ENCODE measurements at places on chromosomes 2 and 18. TPM values are rescaled to one million over a fixed set of nuclear protein-coding genes. Genes with fewer than 3 reads are reported as not detected.

The RAD51AP2 gene
- polyA plus RNA-seq = 0.17 TPM

DNA sequence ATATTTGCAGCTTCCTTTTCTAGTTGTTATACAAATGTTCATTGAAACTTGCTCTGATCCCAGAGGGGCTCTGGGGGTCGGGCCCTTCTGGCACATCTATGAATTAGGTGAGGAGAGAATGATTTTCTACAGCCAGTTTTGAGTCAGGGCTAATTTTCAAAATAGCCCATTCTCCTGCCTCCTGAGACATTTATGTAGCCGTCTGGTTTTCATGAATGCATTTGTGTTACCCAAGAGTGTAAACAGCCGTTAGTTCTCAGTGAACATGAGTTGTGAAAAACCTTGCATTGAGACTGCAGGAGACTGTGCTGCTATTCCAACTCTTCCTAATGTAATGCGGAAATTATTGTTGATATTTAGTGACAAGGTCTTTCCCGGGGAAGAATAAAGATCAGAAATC lies 122.5 kb downstream of the ICOS start:
- no peak for DNase-seq

DNA sequence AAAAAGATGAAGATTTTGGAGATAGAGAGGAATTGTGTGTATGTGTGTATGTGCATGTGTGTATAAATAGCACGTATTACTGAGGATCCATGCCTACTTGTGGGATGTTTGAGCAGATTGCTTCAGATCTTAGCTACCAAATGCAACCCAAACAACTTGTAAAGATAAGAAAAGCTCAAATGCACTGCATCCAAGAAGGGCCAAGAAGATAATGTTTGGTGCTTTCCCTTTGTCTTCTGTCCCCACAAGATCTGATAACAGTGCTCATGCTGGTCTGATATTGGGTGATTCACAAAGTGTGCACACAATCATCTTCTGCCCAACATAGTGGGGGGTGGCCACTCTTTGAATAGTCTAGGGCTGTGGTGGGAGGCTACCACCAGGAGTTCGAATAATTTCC lies 284.8 kb upstream of the CYRIA start:
- no peak for DNase-seq

The ITGA4 gene
- 18.4 TPM for polyA plus RNA-seq

DNA sequence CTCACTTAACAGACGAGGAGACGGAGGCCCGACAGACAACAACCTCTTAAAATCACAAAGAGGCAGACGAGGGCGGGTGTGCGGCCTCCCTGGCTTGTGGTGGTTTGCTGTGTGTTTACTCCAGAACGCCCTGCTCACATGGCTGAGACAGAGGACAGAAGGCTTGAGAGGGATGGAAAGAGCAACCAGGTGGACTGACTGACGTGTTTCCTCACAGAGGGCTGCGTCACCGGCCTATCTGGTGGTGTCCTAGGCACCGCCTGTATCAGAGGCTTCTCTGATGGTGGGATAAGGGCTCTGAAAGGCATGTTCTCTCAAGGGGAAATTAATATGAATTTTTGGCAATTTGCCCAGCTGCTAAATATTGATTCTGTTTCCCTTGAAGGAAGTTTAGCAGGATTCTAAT lies 47.0 kb upstream of the RALBP1 start:
- no peak for DNase-seq

- DNase-seq = no peak
Measured at GRCh38 chr2:222239091-222239490, 59.7 kb downstream of the PAX3 start.

- DNase-seq = no peak
Measured at GRCh38 chr2:197677483-197677882, 2.1 kb upstream of the RFTN2 start.

- DNase-seq = no peak
Measured at GRCh38 chr2:108911807-108912628, 77.0 kb downstream of the EDAR start.

The GAREM2 gene
- 6.3 TPM for polyA plus RNA-seq

DNA sequence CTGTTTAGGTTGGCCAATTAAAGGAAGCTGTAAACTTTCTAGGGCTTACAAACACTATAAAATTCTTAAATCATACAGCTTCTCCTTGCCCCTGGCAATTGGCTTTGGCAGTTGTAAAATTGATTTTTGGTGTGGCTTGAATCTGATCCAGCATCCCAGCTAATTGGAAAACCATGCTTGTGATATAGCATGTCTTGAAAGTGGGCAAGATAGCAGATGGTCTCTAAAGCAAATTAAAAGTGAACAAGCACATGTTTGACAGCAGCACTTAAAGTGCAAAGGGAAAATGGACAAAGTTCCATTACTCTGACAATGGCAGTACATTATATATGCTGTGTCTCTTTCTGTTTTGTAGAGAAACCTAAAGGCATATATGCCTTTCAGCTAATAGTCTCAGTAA lies 302.9 kb upstream of the NXPH2 start:
- no peak for DNase-seq

DNA sequence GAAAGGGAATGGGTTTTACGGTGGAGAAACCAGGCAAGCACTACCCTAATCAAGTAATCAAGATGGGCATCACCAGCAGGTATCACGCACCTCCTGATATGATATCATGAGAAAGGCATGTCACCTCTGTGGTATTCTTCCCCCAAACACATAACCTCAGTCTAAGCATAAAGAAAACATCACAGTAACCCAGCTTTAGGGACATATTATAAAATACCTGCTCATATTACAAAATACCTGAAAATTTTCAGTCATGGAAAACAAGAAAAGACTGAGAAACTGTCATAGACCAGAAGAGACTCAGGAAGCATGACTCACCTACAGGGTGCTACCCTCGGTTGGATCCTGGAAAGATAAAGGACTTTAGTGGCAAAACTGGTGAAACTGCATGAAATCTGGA lies 30.5 kb downstream of the GCKR start:
- no peak for DNase-seq

DNA sequence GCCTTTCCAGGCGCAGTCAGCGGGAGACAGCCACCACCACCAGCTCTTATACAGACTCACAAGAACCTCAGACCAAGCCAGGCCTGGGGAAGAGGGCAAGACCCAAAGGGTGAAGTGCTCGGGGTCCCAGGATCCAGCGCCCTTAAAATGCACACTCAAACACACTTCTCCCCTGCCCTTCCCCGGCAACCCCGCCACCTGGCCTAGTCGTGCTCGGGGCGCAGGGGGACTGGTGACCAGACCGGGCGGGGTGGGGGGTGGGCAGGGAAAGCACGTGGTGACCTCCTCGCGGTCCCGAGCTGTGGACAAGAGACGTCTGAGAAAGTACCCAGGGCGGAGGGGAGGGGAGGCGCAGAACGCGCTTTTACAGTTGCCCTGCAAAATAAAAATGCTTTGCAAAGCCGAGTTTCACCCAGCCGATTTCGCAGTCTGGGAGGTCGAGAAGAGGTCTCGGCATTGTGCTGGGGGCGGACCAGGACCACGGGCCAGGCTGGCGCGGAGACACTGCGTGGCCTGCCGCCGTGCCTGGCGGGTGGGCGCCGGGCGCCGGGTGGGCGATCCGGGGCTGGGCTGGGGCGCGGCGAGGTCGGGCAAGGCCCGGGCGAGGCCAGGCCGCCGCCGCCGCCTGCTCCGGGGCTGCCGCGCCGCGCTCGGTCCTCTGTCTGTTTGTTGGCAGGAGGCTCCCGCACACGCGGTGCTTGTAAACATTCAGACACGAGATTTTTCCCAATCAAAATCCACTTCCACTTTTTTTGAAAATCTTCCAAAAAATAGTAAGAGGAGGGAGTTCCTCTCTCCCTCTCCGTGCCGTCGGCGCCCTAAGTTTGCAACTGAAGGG lies 2.0 kb downstream of the BCL11A start:
- no peak for DNase-seq

DNA sequence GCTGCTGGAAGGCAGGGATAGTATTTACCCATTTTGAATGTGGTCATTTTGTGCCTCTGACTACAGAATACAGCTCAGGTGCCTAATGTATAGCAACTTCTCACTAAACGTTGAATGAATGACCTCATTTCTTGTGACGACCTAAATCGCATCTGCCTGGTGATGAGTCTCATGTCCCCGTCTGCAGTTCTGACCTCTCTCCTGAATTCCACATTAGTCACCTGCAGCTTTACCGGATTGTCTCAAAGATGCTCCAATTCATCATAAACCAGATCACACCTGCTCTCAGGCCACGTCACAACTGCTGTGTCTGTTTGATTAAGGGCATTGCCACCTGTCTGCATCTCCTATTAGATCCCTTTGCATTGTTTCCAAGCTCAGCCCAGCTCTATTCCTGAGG lies 133.6 kb upstream of the MYT1L start:
- no peak for DNase-seq

DNA sequence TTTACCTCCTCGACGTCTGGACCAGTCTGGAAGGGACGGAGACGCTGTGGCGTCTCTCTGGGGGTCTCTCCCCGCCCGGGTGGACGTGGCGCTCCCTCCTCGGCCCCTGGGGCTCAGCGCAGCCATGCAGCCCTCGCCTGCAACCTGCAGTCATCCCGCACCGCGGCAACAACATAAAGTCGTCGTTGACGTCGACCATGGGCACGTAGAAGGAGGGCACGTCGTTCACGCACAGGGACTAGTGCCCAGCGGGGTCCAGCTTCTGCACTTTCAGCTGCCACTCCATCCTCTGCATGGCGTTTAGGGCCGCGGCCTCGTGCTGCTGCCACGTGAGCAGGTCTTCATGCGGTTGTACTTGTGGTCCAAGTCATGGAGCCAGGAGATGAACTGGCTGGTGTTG lies 889.6 kb upstream of the LRRTM1 start:
- DNase-seq = no peak

The RESP18 gene
- polyA plus RNA-seq = not detected

GRCh38 chr2:132037527-132038178 lies 124.1 kb downstream of the ANKRD30BL start:
- peak; percentile 23 for DNase-seq

The LYG2 gene
- polyA plus RNA-seq = 0.17 TPM

The SEMA4F gene
- 7.4 TPM for polyA plus RNA-seq

DNA sequence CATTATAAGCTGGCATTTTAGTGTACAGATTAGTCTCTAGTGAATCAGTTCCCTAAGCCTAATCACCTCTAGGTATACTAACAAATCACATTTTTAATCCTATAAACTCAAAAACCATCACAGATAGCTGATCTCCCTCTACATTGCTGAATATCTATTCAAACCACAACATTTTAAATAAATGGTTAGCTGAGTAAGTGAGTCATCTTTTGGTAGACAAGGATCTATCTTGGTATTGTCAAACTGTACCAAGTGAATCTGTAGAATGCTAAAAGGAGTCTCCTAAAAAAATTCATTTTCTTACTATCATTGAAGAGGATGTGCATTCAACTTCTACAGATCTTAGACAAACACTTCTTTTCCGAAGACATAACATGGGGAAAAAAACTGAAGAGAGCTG lies 40.7 kb downstream of the INO80D start:
- no peak for DNase-seq

DNA sequence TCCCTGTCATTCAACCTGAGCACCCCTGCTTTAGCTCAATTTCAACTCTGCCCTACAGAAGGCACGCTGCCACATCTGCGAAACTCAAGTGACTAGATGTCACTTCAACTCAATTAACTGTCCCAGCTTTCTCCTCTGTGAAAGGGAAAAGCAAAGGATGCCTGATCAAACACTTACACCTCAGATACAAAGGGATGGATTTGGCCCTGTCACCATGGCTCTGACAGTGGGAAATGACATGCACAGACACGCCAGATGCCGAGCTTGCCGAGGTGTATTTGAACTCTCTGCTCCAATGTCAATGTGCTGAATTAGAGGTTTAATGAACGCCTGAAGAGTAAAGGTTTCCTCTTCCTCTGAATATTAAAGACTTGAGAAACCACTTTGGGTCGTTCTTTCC lies 481.1 kb downstream of the CBLN2 start:
- no peak for DNase-seq

Measured in renal pelvis (tissue), 12 donors.